ENCODE measurements at places on chromosomes 5 and 9. TPM values are rescaled to one million over a fixed set of nuclear protein-coding genes. Genes with fewer than 3 reads are reported as not detected.

The GABRA1 gene
- not detected for polyA plus RNA-seq

The SLC4A9 gene
- polyA plus RNA-seq, result 29.9 TPM

The AK6 gene
- polyA plus RNA-seq, result 73.7 TPM

The SPINK4 gene
- not detected for polyA plus RNA-seq

The SMIM33 gene
- not detected for polyA plus RNA-seq

The NRARP gene
- 1.7 TPM for polyA plus RNA-seq

The INSL4 gene
- not detected for polyA plus RNA-seq

The CD180 gene
- polyA plus RNA-seq, result 0.28 TPM

The ANXA1 gene
- polyA plus RNA-seq, result 65.2 TPM

DNA sequence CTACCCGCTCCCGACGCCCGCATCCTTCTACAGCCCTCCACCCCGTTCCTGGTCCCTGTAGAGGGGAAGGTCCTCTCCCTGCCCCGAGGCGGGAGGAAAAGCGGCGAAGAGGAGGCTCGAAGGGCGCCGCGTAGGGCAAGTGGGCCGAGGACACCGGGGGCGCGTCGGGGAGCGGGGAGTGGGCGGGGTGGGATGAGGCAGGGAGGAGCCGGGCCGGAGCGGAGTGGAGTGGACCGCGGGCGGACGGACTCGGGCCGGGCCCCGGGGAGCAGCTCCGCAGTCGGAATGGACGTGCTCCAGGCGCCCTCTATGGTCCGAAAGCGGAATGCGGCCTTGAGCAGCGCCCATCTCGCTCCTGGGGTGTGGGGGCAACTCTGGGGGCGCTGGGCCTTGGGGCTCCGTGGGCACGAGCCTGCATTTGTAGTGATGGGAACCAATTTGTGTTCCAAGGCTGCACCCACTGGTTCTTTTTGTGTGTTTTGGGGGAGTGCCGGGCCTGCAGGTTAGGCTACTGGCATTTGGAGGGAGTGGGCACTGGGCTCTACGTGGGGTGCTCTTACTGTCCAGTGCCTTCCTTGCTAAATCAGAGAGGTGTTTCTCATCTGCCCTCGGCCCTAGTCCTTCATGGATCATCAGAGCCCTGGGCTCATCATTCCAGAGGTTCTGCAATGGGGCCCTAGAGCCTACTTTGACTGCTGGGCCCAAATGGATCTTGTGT is 7.3 kb downstream of the IRX1 start:
- peak; percentile 85 for DNase-seq

- no peak for DNase-seq
These were observed 18.3 kb upstream of the HSDL2 start for GRCh38 chr9:112361601-112362000.

DNA sequence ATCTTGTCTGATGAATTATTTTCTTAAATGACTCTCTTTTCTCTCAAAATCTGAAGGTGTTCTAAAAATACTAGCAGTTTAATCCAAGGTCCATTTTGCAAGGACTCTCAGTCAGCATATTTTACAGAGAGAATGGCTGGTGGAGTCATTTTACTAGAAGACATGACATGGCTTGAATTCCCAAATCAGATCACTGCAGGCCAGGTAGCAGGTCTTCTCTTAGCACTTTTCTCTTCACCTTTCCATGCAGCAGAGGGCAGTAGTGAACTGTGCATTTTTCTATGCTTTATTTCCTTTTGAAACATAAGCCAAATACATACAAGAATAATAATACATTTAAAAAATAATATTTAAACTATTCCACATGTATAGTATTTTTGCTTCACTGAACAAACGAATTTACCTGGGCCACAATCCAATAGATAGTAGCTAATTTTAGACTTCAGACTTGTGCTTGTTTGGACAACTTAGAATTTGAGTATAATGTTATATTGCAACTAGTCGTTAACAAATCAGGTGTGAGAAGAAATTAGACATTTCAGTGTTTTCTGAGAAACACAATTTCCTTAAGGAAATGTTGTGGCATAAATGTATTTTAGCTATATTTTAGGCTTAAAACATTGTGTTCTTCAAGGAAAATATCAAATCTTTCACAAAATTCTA is 289.4 kb upstream of the DAB2 start:
- DNase-seq, result peak; percentile 77

DNA sequence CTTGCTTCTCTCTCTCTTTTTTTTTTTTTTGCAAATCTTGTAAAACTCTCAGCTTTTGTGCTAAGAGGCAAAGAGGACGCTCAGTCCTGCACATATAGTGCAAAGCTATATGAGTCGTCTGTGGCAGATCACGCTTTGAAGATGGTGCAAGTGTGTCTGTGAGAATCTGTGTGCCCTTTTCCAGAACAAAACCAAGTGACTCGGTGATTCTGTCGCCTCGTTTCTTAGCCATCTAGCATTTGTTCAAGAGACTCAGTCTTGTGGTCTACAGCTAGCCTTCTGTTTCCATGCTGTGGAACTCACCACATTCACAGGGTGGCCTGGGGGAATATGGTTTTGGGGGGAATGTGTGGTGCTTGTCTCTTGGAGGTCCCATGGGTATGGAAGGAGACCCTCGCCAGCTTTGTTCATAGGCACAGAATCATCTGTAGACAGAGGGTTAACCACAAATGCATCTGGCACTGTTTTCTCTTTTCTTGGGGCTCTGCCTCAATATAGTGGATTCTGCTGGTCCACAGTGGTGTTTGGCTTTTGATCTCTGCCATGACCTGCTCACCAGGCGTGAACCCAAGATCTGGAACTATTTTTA is 82.1 kb downstream of the C9orf152 start:
- no peak for DNase-seq

GRCh38 chr9:134455934-134456755 is 129.9 kb downstream of the RXRA start:
- DNase-seq, result peak; percentile 92

GRCh38 chr5:74357827-74358226 is 282.7 kb downstream of the ENC1 start:
- peak; percentile 28 for DNase-seq

DNA sequence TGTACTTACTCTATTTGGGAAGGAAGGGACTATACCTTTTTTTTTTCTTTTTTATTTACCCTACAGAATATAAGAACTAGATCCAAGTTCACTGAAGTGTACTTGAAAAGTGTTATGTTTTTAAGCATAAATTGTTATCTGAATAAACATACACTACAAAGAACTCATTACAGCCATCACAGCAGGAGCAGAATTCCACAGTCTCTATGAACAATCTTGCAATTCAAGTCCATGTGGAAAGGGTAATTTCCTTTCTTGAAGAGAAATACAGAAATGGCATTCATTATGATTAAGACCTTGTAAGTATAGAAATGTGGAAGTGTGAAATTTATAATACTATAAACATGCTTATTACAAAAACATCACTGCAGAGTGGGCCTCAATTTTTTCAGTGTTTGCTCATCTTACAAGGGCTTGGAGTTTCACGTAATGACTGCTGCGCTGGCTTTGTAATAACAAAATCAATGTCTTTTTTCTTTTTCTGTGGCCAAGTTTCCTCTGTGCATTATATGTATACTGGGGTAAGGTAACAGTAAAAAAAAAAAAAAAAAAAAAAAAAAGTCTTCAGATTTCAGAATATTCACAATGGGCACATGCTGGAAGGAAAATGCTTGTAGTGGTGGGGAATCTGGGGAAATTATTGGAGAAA is 77.0 kb upstream of the GNA14 start:
- no peak for DNase-seq

- DNase-seq, result no peak
These were observed 216.9 kb downstream of the ARRDC3 start for GRCh38 chr5:91166059-91166807.

- DNase-seq, result peak; percentile 73
These were observed 37.6 kb upstream of the ORM1 start for GRCh38 chr9:114285166-114285867.

DNA sequence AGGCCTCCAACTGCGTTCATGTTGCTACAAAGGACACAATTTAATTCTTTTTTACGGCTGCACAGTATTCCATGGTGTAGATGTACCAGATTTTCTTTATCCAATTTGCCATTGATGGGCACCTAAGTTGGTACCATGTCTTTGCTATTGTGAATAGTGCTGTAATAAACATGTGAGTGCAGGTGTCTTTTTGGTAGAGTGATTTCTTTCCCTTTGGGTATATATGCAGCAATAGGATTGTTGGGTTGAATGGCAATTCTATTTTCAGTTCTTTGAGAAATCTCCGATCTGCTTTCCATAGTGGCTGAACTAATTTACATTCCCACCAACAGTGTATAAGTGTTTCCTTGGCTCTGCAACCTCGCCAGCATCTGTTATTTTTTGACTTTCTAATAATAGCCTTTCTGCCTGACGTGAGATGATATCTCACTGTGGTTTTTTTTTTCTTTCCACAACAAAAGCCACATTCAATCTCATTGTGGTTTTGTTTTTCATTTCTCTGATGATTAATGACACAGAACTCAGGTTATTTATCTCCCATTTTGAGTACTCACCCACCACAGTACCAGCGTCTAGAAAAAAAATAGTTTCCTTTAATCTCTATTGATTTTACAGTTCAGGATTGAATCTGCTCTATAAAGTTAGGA is 21.9 kb downstream of the ARRDC3 start:
- no peak for DNase-seq

DNA sequence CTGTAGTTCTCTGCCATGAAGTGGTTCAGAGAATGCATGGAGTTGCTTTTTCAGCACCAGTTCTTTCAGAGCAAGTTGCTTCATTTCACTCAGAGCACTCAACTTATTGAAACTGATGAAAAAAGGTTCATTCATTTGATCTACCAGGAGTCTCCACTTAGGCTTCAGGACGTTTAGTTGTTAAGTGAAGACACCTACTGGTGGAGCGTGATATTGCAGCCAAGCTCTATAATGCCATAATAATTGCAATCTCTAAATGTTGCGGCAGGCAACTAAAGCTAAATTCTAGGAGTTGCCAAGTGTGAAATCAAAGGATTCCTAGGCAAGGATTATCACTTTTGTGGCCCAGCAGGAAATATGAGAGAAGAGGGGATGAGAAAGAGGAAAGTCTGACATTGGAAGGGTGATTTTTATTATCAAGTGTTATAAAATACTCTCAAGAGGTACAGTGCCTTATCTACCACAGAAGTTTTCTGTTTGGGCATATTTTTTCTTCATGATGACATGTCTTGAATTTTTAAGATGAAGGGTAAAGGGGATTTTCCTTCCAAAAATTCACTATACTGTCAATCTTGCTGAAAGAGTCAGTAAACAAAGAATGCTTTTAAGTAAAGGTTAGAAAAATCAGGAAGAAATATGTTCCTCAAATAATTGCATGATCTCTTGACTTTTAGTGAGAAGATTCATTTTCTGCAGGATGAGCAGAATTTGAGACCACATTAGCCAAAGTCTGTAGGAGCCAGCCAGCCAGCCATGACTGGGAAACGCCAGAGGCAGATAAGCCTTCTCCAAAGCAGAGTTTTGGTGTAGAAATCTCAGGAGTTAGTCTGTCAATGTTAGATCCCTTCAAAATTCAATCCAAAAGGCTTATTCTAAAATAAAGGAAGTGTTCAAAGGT is 83.4 kb downstream of the SH3PXD2B start:
- no peak for DNase-seq

GRCh38 chr5:133665571-133665970 is 53.2 kb upstream of the FSTL4 start:
- no peak for DNase-seq

- no peak for DNase-seq
These were observed 49.7 kb downstream of the YIPF5 start for GRCh38 chr5:144120661-144121180.

GRCh38 chr9:126126807-126127206 is 199.8 kb upstream of the MVB12B start:
- DNase-seq, result no peak

GRCh38 chr5:153081385-153081784 is 409.1 kb upstream of the GRIA1 start:
- no peak for DNase-seq
